ENCODE measurements at places on chromosomes 1 and 21.

GRCh38 chr1:53190210-53190611 is 6.4 kb upstream of the CPT2 start:
- DNase-seq: no peak

DNA sequence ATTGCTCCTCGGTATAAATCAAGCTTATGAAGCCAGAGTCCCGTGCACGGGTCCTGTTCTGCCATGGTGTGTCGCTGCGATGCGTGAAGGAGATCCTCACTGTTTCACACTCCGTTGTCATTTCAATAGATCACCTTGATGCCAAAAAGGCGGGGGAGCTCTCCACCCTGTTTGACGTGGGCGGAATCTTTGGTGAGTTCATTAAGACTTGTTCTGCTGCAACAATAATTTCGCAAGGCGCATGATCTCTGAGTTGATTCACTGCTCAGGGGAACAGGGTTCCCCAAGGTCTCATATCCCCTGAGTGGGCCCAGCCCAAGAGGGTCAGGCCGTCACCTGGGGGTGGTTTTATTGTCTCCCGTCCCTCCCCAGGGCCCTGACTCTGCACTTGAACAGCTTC is 50.0 kb downstream of the SLC37A1 start:
- DNase-seq: no peak

DNA sequence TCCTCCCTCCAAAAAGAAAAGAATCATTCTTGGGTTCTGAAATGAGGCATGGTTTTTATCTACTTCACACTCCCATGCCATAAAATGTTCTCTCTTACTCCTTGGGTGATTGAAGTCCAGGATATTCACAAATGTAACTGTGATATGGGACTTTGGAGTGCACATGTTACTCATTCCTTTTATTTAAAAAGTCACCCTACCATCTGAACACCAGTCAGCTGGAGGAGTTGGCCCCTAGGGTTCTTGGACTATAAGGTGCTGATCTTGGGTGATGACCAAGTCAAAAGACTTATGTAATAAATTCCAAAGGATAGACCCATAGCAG is 128.4 kb downstream of the CLIC6 start:
- DNase-seq: no peak

DNA sequence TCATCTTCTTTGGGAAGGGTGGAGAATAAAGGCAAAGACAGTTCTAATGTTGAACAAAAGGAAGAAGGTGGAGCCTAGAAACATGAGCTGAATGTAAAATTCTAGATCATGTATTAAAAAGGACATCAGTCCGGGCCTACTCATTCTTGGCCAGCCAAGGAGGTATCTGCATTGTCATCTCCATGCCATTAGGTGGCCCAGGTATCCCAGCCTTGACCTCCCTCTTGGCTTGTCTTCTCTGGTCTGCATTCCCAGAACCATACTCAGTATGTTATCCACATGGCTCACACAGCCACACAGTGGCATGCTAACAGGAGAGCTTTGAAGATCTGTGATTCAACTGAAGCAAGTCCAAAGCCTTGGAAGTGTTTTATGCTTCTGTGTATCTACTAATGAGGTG is 369.8 kb upstream of the KAZN start:
- no peak for DNase-seq

- DNase-seq: no peak
Measured at GRCh38 chr1:53076721-53077598, 14.9 kb downstream of the PODN start.

- no peak for DNase-seq
Measured at GRCh38 chr1:71640116-71640515, 559.3 kb upstream of the ZRANB2 start.

DNA sequence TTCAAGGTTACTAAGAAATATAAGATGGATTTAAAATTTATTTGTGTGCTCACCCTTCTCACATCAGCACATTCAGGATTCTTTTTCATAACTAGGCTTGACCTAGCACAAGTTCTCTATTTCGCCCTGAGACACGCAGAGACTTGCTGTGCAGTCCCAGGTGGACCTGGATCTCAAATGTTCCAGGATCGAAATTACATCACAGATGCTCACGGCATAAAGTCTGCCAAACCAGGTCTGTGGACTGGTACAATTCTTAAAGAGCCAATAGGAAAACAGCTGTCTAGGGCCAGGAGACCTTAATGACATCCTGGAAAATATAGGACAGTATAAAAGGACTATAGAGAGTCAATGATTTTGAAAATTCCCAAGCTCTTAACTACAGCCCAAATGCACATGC is 2.2 kb downstream of the PGBD5 start:
- no peak for DNase-seq

- no peak for DNase-seq
Measured at GRCh38 chr1:221768444-221769066, 26.7 kb upstream of the DUSP10 start.

DNA sequence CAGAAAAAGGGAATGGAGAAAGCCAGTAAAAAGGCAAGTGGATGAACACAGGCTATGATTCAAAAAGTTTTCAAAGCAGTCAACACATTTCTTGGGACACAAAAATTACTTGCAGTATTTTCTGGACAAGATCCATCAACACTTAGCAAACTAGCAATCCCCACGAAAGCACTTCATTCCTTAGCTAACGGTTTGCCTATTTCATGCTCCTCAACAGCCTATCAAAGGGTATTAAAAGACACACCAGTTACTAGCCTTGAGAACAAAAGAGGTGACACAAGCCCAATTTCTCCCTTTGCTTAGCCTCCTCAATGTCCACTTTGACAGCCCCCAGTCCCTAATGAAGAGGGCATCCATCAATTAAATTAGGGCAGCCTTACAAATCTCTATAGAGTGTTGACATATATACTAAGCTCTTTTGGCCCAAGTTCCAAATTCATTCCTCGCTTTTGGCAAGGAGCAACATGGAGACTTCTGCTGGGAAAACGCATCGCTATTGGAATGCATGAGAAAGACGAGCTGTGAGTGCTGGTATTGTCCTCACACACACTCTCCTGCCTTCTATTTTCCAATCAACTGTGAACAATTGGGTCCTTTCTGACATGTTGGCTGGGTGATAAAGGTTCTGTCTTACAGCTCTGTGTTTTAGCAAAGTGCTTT is 180.0 kb downstream of the TNR start:
- DNase-seq: no peak

DNA sequence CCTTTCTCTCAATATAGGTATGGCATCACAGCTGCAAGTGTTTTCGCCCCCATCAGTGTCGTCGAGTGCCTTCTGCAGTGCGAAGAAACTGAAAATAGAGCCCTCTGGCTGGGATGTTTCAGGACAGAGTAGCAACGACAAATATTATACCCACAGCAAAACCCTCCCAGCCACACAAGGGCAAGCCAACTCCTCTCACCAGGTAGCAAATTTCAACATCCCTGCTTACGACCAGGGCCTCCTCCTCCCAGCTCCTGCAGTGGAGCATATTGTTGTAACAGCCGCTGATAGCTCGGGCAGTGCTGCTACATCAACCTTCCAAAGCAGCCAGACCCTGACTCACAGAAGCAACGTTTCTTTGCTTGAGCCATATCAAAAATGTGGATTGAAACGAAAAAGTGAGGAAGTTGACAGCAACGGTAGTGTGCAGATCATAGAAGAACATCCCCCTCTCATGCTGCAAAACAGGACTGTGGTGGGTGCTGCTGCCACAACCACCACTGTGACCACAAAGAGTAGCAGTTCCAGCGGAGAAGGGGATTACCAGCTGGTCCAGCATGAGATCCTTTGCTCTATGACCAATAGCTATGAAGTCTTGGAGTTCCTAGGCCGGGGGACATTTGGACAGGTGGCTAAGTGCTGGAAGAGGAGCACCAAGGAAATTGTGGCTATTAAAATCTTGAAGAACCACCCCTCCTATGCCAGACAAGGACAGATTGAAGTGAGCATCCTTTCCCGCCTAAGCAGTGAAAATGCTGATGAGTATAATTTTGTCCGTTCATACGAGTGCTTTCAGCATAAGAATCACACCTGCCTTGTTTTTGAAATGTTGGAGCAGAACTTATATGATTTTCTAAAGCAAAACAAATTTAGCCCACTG is 11.5 kb downstream of the HIPK1 start:
- DNase-seq: no peak

GRCh38 chr1:116208136-116208535 is 96.9 kb downstream of the MAB21L3 start:
- DNase-seq: no peak

- DNase-seq: no peak
Measured at GRCh38 chr1:12643079-12643478, 806 bp upstream of the AADACL4 start.

GRCh38 chr1:207810606-207811295 is 58.9 kb downstream of the CD46 start:
- DNase-seq: no peak

DNA sequence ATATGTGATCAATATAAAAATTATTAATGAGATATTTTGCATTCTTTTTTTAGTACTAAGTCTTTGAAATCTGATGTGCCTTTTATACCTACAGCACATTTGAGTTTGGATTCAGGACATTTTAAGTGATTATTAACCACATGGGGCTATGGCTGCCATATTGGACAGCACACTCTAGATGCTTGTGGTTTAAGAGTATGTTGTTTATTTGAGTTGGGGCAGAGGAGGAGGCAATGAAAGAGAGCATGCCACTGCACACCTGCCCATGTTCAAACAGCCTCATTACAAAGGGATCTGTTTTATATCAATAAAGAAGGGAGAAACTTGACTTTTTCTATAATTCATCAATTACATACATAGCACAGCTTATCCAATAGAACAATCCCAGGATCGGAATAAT is 99.4 kb upstream of the EDEM3 start:
- DNase-seq: no peak

DNA sequence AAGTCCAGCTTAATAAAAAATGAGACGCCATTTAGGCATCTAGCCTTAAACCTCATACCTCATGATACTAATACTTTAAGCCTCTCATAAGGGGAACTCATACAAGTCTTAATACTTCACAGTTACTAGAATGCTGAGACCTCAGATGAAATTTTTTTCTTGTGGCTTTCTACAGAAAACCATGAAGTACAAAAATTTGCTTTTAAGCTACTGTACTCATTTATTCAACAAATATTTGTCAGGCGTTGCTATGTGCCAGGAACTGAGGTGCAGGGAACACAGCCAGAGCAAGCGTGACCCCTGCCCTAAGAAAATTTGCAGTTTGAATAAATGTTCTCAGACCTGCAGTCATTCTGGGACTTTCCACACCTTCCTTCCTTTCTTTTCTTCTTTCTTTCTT is 150.6 kb downstream of the MRPL39 start:
- no peak for DNase-seq

DNA sequence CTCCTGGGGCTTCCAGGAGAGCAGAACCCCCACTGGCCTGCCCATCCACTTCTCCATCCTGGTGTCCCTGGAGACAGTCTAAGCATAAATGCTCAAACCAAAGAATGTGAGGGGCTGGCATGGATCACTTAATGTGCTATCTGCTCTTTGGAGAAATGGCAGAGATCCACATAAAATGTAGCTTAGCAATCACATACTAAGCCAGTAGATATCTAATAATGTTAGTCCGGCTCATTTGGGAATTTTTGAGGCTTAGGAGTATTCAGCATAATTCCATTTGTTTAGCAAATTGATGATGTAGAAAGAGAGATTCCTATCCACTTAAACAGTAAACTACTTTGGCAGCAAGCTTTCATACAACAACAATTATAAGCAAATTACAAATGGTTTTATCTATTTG is 90.7 kb downstream of the TENT5C start:
- no peak for DNase-seq

DNA sequence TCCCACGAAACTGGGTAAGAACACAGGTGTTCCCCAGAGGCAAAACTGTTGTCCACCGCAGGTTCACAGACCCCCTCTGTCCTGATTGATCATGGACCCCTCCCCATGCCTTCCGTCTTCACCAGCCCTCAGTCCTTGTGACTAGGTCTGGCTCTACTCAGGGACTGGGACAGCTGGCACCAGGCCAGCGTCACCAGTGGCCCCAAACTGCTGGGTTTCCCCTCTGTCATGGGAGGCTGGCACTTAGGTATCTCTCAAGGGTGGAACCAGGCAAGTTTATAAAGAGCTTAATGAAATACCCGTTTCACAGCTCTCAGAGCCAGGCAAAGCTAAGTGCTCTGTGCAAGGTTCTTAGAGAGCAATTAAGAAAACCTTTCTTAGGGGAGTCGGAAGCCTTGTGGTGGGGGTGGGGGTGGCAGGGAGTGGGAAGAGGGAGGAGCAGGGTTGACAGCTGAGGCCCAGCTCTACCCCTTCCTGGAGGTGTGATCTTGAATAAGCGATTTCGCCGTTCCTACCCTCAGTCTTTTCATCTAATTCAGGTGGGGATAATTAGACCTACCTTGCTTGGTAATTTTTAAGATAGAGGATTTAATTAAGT is 35.0 kb upstream of the IFNLR1 start:
- DNase-seq: no peak

GRCh38 chr1:109482791-109483671 is 674 bp upstream of the ATXN7L2 start:
- peak; percentile 25 for DNase-seq

- DNase-seq: no peak
Measured at GRCh38 chr1:209103092-209103491, 480.4 kb upstream of the CAMK1G start.

GRCh38 chr1:189929501-189930099 is 548.1 kb downstream of the BRINP3 start:
- DNase-seq: no peak

- DNase-seq: no peak
Measured at GRCh38 chr1:53082826-53083455, 20.9 kb downstream of the PODN start.

DNA sequence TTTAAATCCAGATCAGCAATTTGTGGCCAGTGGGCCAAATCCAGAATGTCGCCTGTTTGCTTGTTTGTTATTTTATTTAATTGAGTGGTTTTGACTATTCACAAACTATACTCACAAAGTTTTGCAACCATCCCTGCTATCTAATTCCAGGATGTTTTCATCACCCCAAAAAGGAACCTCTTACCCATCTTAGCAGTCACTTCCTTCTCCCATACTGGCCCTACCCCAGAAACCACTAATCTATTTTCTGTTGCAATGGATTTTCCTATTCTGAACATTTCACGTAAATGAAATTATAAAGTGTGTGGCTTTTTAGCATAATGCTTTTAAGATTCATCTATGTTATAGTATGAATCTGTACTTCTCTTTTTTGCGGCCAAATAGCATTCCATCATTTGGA is 41.3 kb downstream of the WDTC1 start:
- no peak for DNase-seq

GRCh38 chr1:109826930-109827349 is 63.2 kb upstream of the EPS8L3 start:
- no peak for DNase-seq

DNA sequence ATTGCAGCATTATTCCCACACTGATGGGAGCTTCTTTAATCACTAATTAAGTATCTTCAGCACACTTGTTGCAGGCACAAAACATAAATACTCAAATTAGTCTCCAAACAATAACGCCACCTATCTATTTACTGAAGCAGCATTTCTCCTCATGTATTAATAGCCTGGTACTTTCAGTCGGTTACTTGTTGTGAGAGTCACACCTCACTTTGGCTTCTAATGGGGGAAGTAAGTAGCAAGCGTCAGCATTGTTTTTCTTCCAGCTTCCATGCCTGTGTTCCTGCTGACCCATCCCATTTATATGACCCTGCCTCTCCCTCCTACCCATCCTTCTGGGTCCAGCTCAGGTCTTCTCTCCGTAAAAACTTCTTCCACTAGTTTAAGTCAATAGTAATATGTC is 31.9 kb upstream of the DENND1B start:
- no peak for DNase-seq

GRCh38 chr1:235929216-235929615 is 62.5 kb upstream of the LYST start:
- no peak for DNase-seq

Measured in stimulated activated CD8-positive, alpha-beta memory T cell treated with anti-CD3 and anti-CD28 coated beads, Interleukin-7, amount 100 ng/mL, for 1 hour (primary cell).